ENCODE measurements at places on chromosomes 1 and 21. TPM values are rescaled to one million over a fixed set of nuclear protein-coding genes. Genes with fewer than 3 reads are reported as not detected.

Gene NMNAT2
- 0.27 TPM for total RNA-seq

Gene HES3
- not detected for total RNA-seq

Gene ILF2
- total RNA-seq, result 376 TPM

Gene NTMT2
- total RNA-seq, result not detected

Gene DMBX1
- total RNA-seq, result 0.20 TPM

Gene CR2
- total RNA-seq, result not detected

Gene FAM151A
- 1.3 TPM for total RNA-seq

Gene WNT9A
- total RNA-seq, result 1.2 TPM

Gene KPNA6
- 30.8 TPM for total RNA-seq

- DNase-seq, result no peak
Measured at GRCh38 chr1:31666263-31666963, 21.7 kb upstream of the PEF1 start.

GRCh38 chr1:58983633-58984245 is 199.9 kb upstream of the JUN start:
- DNase-seq, result no peak

DNA sequence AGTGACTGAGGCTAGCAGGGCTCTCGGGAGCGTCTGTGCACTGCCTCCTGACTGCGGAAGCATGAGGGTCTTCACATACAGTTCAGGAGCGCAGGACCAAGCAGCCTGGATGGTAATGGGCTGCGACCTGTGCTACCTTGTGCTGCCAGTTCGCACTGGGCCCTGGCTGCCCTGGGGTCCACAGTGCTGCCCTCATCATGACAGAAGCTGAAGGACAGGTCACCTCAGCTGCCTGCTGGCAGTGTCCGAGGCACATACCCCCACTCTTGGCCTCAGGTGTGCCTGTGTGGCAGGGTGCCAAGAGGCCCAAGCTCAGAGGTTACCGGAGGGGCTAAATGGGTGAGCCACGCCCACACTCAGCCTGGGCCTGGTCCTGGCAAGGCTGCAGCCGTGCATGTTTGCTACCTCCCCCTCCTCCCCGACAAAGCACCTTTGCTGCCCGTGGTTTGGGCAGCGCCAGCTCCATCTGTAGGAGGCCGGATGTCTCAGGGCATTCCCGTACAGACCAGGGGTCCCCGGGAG is 4.4 kb downstream of the JMJD4 start:
- no peak for DNase-seq

DNA sequence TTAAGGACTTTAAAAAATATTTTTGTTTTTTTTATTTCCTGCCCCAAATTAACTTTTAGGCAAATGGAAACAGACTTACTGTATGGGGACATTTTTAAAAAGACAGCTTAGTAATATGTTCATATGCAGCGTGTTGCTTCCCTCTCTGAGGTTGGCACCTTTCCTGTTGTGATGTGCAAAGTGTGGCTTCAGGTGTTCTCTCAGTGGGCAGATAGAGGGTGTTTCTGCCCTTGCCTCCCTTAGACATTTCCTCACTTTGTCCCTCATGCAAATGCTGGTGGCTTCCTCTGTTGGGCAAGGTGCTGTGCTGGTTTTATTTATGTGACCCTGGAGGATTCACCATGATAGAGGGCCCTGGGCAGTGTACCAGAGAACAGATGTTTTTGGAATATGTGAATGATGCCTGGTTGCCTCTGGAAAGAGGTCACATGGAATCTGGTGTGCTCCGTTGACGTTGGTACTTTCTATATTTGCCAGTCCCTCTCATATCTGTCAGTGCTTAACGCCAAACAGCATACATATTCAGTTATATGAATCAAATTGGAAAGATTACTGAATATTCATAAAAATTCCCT is 123.5 kb downstream of the PATJ start:
- DNase-seq, result no peak

DNA sequence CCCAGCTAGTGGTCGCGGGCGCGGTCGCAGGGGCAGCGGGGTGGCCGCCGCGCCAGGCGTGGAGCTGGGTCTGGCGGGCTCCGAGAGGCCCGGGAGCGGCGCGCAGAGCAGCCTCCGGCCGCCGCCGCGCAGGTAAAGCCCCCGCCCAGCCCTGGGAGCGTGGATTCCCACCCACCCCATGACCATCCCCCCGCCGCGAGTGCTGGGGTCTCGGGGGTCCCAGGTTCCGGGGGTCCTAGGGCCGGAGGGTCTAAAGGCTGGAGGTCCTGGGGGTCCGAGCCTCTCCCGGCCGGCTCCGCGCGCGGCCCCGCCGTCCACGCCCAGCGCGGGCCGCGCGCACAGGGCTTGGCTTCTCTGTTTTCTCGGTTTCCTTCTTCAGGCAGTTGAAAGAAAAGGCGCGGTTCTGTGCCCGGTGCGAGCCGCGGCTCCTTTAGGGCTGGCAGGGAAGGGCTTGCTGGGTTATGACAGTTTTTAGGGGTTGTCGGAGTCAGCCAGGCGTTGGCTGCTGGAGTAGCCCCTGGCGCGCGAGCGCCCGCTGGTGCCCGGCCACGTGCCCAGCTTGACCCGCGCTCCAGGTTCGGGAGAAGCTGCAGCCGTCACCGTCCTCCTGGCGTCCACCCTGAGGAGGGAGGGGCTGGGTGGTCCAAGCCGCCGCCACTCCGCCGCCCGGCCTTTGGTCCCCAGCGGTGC is 359 bp downstream of the LRRC3 start:
- DNase-seq, result no peak

GRCh38 chr1:204278958-204279357 is 65.2 kb upstream of the GOLT1A start:
- no peak for DNase-seq

GRCh38 chr1:111441573-111442192 is 7.4 kb downstream of the WDR77 start:
- peak; percentile 4 for DNase-seq

DNA sequence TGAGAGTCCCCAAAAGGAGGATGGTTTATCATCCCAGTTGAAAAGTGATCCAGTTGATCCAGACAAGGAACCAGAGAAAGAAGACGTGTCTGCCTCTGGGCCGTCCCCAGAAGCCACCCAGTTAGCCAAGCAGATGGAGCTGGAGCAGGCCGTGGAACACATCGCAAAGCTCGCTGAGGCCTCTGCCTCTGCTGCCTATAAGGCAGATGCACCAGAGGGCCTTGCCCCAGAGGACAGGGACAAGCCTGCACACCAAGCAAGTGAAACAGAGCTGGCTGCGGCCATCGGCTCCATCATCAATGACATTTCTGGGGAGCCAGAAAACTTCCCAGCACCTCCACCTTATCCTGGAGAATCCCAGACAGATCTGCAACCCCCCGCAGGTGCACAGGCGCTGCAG is 43.3 kb downstream of the ZBTB17 start:
- DNase-seq, result no peak

DNA sequence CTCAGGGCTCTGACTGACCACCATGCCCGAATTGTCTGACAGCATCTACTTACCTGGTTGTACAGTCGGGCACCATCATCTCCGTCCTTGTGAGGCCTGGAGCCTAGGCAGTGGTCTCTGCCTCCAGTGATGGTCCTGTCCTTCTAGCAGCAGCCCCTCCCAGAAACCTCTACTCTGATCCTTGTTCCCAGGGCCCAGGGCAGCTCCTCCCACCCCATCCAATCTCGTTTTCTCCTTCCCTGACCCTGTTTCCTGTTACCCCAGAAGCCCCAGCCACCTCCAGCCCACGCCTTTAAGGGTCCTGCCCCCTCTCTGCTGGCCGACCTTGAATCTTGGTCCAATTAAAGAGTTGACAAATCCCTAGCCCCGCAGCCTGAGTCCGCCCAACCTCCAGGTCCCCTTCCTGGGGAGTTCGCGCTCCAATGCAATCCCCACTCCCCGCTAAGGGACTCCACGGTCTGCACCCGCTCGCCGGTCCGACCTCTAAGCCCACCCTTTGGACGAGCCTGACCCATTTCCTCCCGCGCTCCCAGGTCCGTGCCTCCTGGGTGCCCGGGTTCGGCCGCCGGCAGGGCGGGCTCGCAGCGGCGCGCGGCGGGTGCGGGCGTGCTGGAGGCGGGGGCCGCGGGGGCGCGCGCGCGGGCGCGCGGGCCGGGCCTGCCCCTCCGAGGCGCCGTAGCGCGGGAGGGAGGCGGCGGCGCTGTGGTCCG is at the start of gene B4GALT2:
Gene B4GALT2 (plus strand): TSS at position 660 of the 710 bp plus-strand sequence. CDS start 1,951 bp downstream, outside the sequence.
- DNase-seq, result peak; percentile 30

DNA sequence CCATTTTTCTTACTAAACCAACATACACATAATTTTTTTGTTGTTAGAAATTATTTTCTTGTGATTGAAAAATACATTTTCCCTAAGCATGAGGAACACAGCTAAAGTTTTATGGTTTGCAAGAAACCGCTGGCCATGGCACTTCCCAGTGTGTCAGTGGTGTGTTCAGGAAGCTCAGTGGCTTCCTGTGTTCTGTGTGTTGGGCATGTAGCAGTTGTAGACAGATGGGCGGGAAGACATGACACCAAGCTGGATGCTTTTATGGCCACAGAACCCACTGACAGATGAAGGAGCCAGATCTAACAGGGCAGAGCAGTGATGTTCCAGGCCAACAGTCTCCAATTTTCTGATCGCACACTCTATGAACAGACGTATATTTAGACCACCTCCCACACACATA is 119.8 kb downstream of the GALNT2 start:
- DNase-seq, result no peak

- no peak for DNase-seq
Measured at GRCh38 chr1:189821833-189822232, 655.8 kb downstream of the BRINP3 start.

DNA sequence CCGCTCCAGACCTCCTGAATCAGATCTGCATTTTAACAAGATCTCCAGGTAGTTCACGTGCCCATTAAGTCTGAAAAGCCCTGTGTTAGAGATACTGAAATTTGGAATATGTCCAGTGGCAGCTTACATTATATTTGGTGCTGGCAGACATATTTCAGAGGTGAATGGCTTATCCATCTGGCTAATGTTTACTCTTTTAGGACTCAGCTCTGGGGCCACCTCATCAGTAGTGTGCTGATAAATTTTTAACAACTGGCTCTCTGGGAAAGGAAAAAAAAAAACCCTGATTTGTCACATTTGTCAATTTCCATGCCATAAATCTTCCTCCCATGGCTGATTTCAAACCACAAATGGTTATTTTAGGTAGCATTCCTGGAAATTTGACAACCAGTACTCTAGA is 25.3 kb upstream of the SYT6 start:
- DNase-seq, result no peak

GRCh38 chr1:197841883-197842553 is 60.4 kb upstream of the C1orf53 start:
- no peak for DNase-seq

DNA sequence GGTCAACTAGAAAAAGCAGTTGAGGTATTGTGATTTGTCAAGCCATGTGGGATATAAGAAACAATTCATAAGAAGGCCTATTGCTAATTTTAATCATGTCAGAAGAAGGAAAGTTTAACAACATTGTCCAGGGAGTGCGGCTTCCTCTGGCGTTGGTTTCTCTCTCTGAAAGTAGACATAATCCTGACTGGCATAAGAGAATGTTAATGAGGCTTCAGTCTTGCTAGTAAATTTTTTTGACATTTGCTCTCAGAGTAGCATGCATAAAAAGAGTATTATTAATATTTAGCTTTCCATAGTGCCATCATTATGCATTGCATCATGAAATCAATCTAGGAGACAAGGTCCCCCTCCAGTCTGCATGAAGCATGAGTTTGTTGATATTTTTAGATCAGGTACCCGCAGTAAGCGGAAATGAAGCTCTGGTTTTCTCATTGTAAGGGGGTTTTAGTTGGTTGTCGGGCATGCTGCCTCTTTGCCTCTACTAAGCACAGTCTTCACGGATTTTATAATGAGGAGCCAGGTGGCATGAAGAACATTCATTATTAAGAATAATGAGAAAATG is 12.8 kb upstream of the PRDM2 start:
- DNase-seq, result no peak

- peak; percentile 76 for DNase-seq
Measured at GRCh38 chr1:112957133-112957812, 1.3 kb upstream of the SLC16A1 start.

DNA sequence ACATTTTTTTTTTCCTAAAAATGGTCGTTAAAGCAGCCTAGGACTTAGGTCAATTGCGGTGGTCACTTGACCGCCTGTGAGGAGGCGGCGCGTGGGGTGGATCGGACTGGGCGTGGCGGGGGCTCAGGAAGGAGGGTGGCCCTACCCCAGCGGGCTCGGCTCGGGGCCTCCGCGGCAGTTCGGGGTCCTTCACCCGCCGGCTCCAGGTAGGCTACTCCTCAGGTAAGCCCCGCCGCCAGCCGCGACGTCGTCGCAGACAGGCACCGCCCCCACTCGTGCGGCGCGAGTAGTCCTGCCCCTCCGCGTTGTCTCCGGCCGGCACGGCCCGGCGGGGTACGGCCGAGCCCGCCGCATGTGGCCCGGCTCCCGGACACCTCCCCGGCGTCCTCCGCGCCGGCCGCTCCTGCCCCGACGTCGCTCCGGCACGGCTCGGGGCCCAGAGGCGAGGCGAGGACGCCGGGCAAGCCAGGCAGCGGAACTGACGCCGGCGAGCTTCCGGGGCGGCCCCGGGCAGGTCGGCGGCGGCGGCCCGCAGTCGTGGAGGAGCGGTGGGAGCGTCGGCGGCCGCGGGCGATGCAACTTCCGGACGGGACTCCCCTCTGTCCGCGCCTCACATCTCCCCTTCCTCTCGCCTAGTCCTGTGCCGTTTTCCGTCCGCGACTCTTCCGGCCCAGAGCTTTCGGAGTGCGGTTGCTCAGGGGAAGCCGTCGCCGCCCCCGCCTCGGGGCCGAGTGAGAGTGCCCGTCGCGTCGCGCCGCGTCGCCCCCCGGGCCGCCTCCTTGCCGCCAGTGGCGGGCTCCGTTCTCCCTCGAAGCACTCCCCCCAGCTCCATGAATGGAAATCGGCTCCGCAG is at the start of gene AGO3:
Gene AGO3 (plus strand): TSS at position 513 of the 853 bp plus-strand sequence. CDS start 322 bp downstream, at position 835.
- peak; percentile 80 for DNase-seq

DNA sequence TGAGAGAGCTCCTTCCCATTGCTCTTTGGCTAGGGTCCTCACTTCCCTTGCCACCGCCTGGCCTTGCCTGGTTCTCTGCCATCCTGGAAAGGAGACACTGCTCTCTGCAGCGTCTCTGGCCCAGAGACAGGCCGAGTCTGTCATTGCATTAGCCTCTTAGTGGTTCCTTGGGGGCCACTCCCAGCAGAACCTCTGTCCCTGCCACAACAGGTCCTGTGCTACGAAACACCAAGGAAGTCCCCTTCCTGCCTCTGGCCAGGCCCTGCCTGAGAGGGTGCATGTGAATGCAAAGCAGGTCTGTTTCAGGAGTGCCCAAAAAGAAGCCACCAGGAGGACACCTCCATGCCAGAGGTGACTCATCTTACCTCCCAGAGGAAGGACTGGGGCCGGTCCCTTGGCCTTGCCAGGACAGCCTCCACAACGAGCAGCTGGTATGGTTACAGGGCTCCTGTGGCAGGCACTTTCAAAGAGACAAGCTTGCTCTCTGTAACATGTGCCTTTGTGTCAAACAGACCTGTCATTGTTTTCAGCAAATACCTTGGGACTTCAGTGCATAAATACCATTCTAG is 59.6 kb downstream of the VPS26C start:
- DNase-seq, result peak; percentile 77

- DNase-seq, result no peak
Measured at GRCh38 chr21:46217511-46218196, 10.9 kb downstream of the LSS start.

DNA sequence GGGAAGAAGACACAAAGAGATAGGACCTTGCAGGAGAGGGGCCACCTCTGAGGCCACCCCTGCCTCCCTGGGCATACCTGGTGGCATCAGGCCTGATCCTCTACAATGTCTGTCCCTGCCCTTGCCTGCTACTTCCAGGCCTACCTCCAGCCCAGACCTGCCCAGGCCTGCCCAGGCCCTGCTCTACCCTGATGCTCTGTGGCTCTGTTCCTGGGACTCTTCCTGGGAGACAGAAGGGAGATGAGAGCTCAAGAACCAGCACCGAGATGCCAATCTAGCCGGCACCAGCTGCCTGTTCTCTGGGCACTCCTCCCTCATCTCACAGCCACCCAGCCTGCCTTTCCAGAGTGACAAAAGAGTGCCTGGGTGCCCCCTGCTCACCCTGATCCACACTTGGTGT is 2.7 kb downstream of the CELF3 start:
- no peak for DNase-seq

- peak; percentile 2 for DNase-seq
Measured at GRCh38 chr1:62906428-62906886, 122.5 kb downstream of the ATG4C start.
